Effector CD4-positive, alpha-beta T cell (primary cell): ENCODE measurements at places on chromosomes 4 and X.

DNA sequence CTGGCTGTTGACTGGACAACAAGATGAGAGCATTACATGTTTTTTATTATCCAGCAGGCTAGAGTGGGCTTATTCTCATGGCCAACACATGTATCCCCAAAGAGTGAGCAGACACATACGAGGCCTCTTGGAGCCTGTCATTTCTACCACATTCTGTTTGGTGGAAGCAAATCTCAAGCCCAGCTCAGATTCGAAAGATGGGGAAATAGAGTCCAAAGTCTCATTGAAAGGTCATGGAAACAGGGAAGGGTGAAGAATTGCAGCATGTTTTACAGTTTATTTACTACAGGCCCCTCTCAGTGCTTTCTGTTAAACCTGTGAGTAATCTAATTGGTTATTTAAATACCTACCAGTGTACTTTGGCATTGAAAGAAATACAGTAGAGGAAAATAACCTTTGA is 108.6 kb downstream of the FRAS1 start:
- DNase-seq, result no peak

DNA sequence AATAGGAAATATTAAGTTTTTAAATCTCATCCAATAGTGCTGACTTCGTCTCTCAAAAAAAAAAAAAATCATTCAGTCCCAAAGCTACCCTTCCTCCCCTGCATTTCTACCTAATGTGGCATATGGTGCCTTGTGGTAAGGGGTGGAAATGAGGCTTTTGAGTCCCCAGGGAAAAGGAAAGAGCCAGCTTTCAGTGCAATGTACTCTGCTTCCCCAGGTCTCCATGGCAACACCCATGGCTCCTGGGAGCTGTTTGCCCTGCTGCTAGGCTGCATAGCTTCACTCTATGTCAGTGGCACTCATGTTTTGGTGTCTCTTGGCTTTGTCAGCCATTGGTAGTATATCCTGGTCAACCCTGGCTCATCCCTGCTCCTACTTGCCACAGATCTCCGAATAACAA is 175.9 kb downstream of the SLC39A8 start:
- no peak for DNase-seq

DNA sequence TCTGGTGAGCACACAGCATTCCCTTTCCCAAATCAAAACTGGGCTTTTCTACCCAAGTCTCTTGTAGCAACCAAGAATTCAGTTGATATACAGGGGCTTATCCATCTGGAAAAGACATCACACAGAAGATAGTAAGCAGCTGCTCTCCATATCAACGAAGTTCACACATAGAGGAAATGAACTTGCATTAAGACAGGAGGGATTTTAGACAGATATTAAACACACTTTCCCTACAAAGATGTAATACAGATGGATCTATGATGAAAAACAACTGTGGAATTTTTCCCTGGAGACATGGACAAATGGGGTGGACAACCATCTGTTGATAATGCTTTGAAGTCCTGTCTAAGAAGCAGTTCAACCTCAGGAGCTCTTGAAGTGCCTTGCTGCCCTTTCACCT is 9.8 kb upstream of the PDE5A start:
- no peak for DNase-seq

- DNase-seq, result no peak
Measured at GRCh38 chrX:153378607-153379006, 22.5 kb downstream of the PNMA6E start.

GRCh38 chr4:103303011-103303410 is 104.9 kb upstream of the CENPE start:
- DNase-seq, result no peak

DNA sequence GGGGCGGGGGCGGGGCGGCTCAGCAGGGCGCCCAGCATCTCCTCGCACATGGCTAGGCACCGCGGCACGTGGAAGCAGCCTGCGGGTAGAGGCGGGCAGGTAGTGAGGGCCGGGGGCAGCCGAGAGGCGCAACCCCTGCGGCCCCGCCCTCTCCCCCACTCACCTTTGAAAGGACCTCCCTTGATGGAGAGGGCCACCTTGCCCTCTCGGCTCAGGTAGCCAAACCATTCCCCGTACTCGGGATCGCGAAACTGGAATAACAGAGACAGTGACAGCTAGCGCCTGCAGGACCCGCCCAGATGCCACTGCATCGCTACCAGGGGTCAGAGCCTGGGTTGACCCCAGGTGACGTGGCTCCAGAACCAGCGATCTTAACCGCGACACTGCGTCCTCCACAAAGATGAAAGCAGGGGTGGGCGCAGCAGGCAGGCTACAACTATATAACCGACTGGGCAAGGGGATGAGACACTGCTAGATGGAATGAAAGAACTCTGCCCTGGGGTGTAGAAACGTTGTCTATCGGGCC is 552 bp upstream of the NAA10 start:
- no peak for DNase-seq

DNA sequence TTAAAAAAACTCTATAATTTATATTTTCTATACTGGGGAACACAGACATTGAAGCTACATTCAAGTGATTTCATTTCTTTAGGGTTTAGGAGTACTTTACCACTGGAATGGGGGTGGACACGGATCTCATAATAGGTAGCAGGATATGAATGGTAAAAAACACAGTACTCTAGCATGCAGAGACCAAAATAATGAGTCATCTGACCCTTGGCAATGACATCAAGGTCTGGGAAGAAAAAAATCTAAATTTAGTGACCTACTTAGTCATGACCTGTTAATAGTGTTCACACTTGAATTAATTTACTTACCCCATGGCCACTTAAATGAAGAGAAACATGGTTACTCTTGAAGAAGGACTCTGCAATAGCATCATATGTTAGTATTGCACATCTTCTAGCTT is 187.9 kb downstream of the EPHA5 start:
- DNase-seq, result no peak

DNA sequence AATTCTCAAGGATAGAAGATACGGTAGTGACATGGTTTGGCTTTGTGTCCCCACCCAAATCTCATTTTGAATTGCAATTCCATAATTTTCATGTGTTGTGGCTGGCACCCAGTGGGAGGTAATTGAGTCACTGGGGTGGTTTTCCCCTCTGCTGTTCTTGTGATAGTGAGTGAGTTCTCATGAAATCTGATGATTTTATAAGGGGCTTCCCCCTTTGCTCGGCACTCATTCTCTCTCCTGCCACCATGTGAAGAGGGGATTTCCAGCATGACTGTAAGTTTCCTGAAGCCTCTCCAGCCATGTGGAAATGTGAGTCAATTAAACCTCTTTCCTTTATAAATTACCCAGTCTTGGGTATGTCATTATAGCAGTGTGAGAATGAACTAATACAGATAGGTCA is 8.5 kb upstream of the SPANXN4 start:
- no peak for DNase-seq

DNA sequence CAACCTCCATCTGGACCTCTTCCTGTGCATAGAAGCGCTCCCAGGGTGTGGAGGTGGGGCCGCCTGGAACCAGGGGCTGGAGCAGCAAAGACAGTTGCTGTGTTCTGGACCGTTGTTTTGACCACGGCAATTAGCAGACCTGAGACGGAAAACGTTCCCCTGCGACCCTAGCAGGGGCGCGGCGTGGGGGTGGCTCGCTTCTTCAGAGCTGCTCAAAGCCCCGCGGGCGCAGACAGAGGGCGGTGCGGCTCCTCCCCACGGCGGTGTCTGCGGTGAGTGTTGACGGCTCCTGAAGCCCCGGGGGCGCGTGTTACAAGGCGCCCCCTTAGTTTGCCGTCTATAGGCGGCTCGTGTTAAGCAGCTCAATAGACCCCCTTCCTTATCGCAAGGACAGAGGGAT is 79.2 kb downstream of the TRIML1 start:
- DNase-seq, result no peak

GRCh38 chr4:26252349-26253025 is 68.3 kb upstream of the RBPJ start:
- DNase-seq, result no peak

- DNase-seq, result no peak
Measured at GRCh38 chr4:142331646-142332045, 514.5 kb downstream of the INPP4B start.

DNA sequence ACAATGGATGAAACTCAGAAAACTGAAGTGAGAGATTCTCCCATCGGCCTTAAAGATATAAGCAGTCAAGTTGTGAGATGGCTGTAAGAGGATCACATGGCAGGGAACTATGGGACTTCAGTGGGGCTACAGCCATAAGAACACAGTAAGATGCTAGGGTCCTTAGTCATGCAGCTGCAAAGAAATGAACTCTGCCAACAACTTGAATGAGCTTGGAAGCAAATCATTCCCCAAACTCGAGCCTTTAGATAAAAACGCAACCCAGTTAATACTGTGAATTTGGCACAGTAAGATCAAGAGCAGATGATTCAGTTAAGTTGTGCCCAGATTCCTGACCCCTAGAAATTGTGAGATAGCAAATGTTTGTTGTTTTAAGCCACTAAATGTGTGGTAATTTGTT is 117.3 kb downstream of the FAM13A start:
- no peak for DNase-seq

- no peak for DNase-seq
Measured at GRCh38 chr4:98452091-98452490, 190.9 kb downstream of the RAP1GDS1 start.

GRCh38 chr4:74415602-74416300 is 29.2 kb upstream of the AREG start:
- DNase-seq, result no peak

DNA sequence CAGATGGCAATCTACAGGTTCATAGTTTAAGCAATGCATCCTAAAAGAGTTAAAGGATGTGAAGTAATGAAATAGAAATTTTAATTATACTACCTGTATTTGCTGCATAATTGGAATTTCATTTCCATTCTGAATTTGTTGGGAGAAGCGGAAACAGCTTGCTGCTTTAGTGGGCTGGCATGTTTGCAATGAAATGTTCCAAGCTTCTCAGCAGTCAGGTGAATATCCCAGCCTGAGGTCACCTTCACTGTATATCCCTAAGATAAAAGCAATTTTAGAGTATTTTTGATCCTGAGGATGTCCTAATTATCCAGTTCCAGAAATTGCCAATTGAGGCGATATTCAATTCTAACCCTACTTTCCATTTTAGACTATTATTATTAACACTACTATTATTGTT is 136.1 kb upstream of the ARSJ start:
- DNase-seq, result no peak

GRCh38 chrX:13140007-13140406 is 95.6 kb upstream of the FAM9C start:
- DNase-seq, result no peak

GRCh38 chrX:39096599-39096998 is 295.3 kb downstream of the MID1IP1 start:
- DNase-seq, result no peak
